Stimulated activated CD8-positive, alpha-beta memory T cell treated with anti-CD3 and anti-CD28 coated beads, Interleukin-7, amount 100 ng/mL, for 1 hour (primary cell): ENCODE measurements at places on chromosomes 12 and 14.

- no peak for DNase-seq
These were observed 532.5 kb downstream of the VRK1 start for GRCh38 chr14:97329701-97330100.

GRCh38 chr14:55454264-55455002, 14.0 kb upstream of the TBPL2 start:
- no peak for DNase-seq

GRCh38 chr12:106759526-106760183, 14.8 kb upstream of the RIC8B start:
- DNase-seq: no peak

GRCh38 chr12:94864987-94865386, 138.5 kb downstream of the NDUFA12 start:
- DNase-seq: no peak

GRCh38 chr12:26936559-26937442, 980 bp downstream of the INTS13 start:
- no peak for DNase-seq
